ENCODE measurements at places on chromosomes 16 and 17.

GRCh38 chr16:71282943-71283342 lies 6.3 kb downstream of the CMTR2 start:
- DNase-seq = no peak

- no peak for DNase-seq
These were observed 1.1 kb downstream of the ABAT start for GRCh38 chr16:8675183-8676159.

DNA sequence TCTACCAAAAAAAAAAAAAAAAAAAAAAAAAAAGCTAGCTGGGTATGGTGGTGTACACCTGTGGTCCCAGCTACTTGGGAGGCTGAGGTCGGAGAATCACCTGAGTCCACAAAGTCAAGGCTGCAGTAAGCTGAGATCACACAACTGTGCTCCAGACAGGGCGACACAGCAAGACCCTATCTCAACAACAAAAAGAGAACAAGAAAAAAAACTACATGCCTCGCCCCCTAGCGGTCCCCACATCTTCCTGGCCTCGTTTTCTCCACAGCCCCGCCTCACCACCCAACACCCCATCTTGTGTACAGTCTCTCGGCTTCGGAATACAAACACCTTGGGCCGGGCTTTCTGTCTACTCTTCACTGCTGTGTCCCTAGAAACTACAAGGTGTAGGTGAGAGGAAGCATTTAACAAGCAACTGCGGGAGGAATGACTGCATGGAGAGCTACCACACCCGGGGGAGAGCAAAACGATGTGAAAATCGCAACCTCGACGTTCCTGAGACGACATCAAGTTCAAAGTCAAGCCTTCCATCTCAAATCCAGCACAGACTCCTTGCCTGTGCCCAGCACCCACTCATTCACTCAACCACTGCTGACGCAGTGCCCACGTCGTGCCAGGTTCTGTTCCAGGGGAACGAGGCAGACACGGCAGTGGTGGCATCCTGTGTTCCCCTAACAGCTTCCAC lies 9.0 kb downstream of the NTAN1 start:
- DNase-seq = no peak

DNA sequence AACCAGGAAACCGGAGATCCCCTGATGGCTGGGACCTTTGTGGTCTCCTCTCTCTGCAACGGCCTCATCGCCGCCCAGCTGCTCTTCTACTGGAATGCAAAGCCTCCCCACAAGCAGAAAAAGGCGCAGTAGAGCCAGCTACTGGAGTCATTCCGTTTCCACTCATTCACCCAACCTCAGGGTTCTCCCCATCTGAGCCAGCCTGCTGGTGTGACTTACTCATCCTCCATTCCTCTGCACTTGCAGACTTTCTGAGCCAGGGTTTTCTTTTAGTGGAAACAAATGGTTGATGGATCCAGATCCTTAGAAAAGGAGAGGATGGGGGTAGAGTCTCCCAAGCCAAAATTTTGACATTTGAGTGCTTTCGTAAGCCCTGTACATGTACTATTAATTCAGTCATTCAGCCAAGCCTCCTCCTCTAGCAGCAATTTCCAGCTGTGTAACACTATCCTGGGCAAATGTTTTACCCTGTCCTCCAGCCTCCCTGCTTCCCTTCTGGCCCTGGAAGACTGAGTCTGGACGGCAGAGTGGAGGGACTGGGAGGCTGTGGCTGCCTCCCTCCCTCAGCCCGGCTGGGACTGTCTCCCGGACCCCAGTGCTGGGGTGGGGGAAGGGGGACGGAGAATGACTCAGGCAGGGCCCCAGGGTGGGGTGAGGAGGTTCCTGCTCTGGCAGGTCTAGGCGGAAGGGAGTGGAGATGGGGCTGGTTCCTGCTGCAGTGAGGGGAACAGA lies 2.3 kb downstream of the SOX15 start:
- peak; percentile 51 for DNase-seq

GRCh38 chr17:17150448-17150800 lies 55.7 kb downstream of the PLD6 start:
- no peak for DNase-seq

DNA sequence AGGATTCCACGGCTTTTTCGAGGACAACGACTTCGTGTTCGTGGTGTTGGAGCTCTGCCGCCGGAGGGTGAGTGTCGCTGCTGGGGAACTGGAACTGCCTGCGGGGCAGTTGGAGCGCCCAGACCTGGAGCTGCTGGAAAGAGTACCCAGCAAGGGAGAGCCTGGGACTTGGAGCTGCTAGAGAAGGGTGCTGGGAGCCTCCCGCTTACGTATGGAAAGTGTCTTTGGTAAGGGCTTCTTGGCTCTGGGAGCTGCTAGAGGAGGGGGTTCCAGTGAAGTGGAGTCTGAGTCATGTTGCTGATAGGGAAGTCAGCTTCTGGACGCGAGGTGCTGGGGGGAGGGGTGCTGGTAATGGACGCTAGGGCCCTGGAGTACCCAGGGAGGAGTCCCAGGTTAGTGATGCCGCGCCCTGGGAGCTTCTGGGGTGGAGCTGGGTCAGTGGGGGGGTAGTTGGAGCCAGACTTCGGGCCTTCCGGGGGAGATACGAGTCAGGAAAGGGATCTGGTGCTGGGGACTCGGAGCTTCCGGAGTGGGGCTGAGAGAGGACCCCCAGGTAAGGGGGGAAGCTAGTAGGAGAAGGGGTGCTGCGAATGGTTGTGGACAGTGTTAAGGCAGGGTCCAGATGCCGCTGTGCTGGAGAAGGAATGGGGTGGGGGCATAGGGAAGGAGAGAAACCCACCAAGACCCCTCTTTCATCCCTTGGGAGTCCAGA lies 741 bp downstream of the PLK1 start:
- peak; percentile 80 for DNase-seq

DNA sequence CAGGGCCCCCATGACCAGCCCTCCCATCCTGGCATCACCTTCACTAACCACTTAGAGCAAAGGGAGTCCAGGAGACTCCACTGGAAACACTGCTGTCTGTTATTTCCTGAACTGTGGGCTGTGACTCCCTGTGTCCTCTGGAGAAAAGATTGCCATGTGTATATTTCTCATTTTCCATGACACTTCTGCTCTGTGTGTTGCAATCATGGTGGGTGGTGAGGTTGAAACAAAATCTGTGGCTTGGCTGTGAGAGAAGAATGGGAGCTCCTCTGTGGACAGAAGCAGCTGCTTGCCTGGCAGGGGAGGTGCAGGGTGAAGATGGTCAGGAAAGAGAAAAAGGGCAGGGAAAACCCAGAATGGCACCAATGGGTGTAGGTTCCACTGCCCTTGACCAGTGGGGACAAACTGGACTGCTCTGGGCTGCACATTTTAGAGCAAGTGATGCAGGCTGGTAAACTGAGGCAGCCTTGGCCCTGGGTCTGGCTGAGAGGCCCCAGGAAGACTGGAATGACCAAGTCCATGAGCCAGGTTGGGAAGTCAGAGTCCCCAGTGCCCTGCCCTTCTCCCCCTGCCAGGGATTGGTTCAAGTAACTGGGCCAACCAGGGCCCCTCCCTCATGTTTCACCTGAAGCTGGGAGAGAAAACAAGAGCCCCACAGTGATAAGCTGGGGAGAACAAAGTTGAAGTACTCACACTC lies 314.3 kb downstream of the C16orf95 start:
- peak; percentile 17 for DNase-seq

DNA sequence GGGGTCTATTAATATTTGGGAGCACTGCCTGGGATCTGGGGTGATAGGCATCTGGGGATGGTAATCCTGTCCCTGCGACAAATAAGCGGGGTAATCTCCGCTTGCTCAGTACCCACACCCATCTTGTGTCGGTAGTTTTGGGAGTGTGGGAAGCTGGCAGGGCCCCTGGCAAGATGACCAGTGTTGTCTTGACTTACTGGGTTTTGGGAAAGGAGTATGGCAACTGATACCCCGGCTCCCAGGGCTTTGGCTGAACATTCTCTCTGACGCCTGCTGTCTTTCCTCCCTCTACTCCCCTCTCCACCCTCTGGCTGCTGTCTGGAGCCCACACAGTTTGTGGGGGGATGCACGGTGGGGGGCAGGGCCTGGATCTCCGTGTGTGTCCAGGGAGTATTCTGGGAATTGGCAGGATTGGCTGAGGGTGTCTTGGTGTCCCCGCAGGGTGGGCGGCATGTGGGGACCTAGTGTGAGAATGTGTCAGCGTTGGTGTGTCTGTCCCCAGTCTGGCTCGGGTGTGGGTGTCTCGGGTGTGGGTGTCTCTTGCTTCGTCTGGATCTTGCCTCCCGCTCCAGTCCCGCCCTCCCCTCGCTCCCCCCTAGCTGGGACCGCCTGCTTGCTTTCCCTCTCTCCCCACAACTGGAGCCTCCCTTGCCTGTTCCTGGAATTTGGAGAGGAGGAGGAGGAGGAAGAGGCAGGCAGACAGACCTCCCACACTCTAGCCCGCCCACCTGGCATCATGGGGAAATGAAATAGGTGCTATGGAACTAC lies 12.0 kb downstream of the RARA start:
- DNase-seq = peak; percentile 57

DNA sequence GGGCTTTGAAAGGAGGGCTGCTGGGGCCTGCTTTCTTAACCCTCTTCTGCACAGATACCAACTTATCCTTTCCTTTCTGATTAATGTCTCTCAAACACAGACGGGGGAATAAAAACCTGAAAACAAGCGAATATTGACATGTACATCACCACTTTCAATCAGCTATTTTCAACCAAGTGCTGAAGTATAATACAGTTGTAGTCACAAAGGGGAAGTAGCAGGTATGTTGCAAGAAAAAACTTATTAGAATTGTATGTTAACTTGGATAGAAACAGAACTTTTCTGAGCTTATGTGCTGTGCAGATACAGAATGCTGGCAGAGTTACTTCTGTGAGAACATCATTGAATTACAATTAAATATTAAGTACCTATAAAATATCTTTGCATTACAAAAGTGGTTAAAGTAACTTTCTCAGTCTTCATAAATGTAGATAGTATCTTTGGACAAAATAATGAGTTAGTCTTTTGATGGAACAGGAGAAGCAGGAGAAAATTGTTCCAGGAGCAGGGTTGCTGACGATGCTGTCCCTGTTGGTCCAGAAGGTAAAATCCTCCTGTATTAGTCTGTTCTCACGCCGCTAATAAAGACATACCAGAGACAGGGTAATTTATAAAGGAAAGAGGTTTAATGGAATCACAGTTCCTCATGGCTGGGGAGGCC lies 59.5 kb downstream of the RPTOR start:
- no peak for DNase-seq

GRCh38 chr16:3589001-3589400 lies 11.8 kb upstream of the NLRC3 start:
- no peak for DNase-seq

DNA sequence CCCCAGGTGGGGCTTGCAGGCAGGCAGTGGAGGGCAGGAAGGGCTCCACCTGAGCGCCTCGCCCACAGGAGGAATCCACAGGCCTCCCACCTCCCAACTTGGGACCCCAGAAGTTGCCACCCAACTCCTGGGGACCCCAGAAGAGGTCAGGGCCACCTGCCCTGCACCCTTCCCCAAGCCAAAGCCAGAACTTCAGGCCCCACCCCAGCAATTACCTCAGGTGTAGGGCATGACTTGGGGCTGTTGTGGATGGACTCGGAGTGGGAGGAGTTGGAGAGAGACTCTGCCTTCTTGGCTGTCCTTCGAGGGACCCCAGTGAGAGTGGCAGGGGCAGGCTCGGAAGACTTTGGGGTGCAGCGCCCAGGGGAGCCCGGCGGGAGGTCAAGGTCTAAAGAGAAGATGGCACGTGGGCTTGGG lies 10.5 kb downstream of the TSPOAP1 start:
- peak; percentile 41 for DNase-seq

DNA sequence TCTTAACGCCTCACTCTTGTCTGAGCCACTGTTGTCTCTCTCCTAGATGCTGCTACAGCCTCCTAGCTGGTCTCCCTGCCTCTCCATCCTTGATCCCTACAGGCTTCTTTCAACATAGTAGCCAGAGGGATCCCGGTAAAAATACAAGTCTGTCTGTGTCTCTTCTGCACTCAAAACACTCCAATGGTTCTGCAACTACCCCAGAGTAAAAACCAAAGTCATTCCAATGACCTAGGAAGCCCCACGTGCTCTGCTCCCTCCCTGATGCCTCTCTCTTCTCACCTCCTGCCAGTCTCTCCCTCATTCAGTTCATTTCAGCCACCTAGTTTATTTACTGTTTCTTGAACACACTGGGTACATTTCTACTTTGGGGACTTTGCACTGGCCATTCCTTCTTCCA lies 135.2 kb downstream of the NPIPB5 start:
- DNase-seq = peak; percentile 28

- DNase-seq = no peak
These were observed 105.8 kb upstream of the SDK2 start for GRCh38 chr17:73749928-73750605.

DNA sequence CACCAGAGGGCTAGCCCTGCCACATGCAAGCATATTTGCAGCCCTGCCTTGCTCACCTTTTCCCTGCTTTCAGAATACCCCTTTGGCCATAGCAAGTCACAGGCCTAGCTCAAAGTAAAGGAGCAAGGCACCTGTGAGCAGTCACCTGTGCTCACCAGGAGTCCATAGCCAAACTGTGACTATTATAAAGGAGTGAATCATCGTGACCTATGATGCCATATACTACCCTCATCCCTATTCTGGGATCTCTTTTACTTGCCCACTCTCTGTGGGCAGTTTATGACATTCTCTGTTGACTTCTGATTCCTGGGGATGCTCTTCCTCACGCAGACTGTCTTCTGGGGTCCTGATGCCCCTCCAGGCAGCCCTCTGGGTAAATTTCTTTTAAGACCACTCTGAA lies 200.5 kb upstream of the NLRP1 start:
- DNase-seq = no peak

DNA sequence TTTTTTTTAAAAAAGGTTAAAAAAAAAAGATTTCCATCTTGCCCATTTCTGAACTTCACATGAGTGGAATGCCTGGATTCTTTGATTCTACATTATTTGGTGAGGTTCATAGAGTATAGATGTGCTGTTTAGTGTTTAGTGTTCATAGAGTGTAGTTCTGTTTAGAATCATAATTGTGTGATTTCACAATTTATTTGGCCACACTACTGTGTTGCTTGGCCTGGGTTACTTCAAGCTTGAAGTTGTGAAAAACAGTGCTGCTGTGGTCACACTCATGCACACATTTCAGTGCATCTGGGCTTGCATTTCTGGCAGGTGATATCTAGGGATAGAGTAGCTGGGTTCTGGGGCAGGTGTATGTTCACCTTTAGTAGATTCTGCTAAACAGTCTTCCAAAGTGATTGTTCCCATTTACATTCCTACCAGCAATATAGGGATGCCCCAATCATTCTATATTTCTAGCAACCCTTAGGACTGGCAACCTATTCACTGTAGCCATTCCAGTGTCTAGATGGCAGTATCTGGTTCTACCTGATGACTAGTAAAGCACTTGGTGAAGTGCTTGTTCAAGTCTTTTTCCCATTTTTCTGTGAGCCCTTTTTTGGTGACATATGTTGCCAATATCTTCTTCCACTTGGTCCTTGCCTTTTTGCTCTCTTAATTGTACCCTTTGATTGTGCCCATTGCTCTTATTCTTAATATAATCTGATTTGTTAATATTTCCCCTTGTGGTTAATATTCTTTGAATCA lies 50.6 kb upstream of the RBFOX3 start:
- DNase-seq = no peak
